ENCODE measurements at places on chromosomes 11 and 22.
A peak's percentile ranks its signal among the peaks of the same experiment; 100 is the strongest.

DNA sequence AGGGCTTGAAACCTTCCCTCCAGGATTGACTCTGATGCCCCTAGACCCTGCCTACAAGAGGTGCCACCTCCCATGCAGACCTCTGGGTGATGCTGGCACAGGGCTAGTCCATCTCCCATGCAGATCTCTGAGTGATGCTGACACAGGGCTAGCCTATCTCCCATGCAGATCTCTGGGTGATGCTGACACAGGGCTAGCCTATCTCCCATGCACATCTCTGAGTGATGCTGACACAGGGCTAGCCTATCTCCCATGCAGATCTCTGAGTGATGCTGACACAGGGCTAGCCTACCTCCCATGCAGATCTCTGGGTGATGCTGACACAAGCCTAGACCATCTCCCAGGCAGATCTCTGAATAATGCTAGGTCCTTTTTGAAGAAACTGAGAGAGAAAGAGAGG, 321.7 kb downstream of the NTM start:
- no peak for DNase-seq

DNA sequence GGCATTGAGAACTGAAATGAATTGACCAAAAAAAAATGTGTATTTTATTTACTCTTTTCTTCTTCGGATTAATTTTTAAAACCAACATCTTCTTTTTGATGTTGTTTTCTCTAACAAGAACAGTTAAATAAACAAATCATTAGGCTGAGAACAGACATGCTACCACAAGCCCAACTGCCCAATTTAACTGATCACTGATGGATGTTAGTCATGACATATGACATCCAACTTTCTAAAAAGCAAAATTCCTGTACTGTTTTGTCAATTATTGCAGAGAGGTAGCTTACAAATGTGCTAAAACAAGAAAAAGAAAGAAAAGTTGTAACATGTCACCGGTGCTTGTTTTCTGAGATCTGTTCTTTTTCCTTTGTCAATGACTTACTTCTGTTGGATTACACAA, 232.1 kb downstream of the C11orf87 start:
- no peak for DNase-seq

- DNase-seq = no peak
Measured at GRCh38 chr11:125441648-125442410, 54.2 kb downstream of the FEZ1 start.

GRCh38 chr22:27472975-27473374, 328.6 kb downstream of the MN1 start:
- DNase-seq = no peak

DNA sequence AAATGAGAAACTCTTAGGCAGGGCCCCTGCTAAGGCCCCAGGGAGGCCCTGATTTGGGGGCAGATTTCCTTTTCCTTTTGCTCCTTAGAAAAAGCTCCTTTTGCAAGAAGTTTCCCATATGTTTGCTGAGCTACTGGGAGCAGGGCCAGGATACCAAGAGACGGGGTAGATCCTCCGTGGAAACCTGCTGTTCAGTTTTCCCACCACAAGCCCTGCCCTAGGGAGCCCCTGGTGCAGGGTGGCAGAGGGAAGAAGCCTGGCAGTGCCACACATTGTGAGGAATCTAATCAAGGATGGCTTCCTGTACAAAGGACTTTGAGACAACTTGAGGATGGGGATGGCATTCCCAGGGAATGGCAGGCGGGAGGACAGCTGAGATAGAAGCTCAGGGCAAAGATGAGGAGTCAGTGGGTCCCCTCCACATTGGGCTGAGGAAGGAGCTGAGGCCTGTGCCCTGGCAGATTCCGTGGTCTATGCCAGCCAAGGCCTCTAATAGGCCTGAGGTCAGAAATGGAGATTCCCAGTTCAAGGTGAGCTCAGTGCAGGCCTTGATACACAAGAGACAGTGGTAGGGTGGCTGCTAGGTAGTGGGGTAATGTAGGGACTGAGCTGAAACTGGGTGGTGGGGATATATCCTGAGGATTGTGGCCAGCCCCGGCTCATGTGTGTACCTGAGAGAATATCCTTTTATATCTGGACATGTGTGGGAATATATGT, 15.0 kb downstream of the TUB start:
- DNase-seq = no peak

- no peak for DNase-seq
Measured at GRCh38 chr22:24437741-24438328, 10.4 kb downstream of the ADORA2A start.

DNA sequence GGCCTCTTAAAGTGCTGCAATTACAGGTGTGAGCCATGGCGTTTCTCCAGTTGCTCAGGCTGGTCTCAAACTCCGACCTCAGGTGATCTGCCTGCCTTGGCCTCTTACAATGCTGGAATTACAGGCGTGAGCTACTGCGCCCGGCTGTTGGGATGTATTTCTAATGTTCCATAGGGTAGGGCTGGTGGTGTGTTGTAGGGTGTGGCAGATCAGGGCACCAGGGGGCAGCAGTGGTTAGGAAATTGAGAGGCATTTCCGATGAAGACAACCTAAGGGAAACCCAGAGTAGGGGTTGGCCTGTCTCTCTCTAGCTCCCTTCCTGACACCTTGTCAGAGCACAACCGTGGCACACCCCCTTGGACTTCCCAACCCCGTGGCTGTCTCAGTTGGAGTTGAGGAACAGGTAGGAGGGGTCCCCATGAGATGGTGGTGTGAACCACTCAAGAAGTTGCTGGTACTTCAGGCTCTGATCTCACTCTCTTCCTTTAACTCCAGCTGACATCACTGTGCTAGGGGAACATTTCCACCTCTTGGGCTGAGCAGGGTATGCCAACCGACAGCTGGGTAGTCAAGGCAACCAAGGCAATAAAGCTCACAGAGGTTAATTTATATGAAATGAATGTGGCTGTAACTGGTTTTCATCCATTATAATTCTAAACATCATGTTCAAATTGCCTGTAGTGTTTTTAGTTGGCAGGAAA, 33.0 kb downstream of the YWHAH start:
- peak; percentile 73 for DNase-seq

DNA sequence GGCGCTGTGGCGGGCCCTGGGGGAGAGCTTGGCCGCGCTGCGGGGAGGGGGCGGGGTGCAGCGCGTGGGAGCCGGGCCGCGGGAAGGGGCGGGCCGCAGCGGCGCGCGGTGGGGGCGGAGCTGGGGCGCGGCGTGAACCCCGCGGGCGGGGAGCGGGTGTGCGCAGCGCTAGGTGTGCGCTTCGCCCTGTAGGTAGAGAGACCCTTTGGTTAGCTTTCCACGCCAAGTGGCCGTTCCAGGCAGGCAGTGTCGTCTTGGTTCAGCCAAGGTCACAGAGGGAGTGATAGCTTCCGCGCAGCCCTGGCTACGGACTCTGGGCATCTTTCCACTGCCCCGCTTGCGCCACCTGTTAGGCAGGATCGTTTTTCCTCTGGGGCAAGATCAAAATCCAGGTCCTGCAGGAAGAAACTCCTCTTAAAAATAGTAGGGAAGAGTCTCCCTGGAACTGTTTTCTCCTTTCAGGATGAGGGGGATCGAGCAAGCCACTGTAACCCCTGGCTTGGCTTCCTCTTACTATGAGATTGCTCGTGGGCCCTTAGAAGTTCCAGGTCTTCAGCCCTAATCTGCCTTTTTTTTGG, 434 bp downstream of the BANF1 start:
- no peak for DNase-seq

- no peak for DNase-seq
Measured at GRCh38 chr11:120858740-120859139, 165.2 kb upstream of the TBCEL start.

Data from inflammatory macrophage (primary cell).